H4 (cell line): ENCODE measurements at places on chromosomes 7 and 10. TPM values are rescaled to one million over a fixed set of nuclear protein-coding genes. Genes with fewer than 3 reads are reported as not detected.

DNA sequence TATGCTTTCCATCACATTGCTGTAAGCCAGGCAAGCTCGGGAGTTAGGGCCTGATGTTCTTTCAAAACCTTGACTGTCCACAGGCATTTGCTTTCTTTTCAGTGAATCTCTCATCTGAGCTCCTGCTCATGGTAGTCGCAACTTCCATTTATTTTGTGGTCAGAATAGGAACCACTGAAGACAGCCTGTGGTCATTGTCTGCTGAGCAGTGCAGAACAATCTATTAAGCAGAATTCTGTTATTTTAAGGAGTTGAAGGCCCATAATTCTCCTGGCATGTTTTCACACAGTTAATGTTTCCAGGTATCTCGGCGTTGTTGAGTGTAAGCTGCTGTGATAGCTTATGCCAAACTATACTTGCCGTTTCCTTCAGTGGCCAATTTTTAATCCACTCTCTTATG, 491.1 kb upstream of the AKR1E2 start:
- no peak for DNase-seq

DNA sequence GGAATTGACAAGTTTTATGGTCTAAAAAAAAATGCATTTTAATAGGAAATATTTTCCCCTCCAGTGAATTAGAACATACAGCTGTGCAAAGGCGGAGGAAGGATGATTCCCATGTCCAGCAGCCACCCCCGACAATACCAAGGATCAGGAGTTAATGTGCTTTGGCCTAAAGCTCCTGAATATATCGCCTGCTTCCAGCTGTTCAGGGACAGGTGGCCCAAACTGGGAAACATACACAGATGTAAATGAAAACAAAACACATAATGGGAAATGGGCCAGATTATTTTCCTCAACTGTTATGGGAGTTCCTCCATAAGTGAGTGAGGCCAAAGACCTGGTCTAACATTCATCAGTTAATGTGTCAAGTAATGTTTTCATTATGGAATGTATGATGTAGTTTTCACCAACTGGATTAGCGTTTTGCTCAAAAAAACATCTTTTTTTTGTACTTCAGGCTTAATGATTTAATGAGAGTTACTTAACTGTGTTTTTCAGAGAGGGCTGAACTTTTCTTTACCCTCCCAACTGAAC, 55.1 kb upstream of the LAMB1 start:
- DNase-seq, result no peak

GRCh38 chr10:77104459-77104980, 533.1 kb downstream of the KCNMA1 start:
- no peak for DNase-seq

- peak; percentile 35 for DNase-seq
Observed at GRCh38 chr10:60414877-60415585, 25.4 kb upstream of the ANK3 start.

- peak; percentile 26 for DNase-seq
Observed at GRCh38 chr10:71323407-71323806, 4.3 kb downstream of the SLC29A3 start.

- DNase-seq, result peak; percentile 51
Observed at GRCh38 chr7:97971120-97971989, 18.6 kb downstream of the OCM2 start.

DNA sequence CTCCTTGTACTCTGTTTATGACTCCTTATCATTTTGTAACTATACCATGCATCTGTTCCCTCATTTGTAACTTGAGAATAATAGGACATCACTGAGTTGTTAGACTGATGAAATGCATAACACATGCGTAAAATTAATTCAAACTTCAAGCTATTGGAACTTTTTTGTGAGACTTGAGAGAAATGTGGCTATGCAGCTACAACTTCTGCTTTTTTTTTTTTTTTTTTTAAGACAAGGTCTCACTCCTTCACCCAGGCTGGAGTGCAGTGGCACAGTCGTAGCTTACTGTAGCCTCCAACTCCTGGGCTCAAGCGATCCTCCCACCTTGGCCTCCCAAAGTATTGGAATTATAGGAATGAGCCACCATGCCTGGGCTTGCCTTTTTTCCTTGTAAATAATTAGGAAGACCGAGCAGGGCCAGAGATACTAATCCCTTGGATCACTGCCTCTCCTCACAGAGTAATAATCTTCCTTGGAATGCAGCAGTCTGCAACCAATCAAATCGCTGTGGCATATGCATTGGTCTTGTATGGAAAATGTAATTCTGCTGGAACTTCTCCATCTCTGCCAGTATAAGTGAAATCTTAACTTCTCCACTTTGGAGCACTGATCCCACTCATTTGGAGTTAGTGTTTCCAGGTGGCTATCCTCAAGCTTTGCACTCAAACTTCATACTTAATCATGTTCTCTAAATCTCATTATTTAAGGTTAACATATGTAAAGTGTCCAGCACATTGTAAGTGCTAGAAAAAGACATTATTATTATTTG, 2.0 kb upstream of the PANK1 start:
- DNase-seq, result no peak

DNA sequence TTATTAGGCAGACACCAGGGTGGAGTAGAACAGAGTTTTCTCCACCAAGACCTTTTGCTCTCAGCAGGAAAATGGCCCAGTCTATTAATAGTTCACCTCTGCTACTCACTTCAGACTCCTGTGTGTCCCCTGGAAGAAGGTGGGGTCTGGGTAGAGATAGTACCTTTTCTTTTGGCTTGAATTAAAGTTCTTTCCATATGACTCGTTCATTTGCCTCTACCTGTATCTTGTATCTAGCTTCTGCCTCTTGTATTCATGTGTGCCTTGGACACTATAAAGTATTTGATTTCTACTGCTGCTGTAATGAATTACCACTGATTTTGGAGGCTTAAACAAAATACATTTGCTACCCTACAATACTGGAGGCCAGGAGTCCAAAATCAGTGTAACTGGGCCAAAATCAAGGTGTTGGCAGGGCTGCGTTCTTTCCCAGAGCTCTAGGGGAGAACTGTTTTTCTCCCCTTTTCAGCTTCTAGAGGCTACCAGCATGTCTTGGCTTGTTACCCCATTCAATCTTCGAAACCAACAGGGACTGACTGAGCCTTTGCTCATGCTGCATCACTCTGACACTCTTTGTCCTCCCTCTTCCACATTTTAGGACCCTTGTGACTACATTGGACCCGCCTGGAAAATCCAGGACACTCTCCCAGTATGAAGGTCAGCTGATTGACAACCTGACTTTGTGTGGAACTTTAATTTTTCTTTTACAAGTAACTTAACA, 155.6 kb upstream of the PRSS58 start:
- DNase-seq, result no peak

DNA sequence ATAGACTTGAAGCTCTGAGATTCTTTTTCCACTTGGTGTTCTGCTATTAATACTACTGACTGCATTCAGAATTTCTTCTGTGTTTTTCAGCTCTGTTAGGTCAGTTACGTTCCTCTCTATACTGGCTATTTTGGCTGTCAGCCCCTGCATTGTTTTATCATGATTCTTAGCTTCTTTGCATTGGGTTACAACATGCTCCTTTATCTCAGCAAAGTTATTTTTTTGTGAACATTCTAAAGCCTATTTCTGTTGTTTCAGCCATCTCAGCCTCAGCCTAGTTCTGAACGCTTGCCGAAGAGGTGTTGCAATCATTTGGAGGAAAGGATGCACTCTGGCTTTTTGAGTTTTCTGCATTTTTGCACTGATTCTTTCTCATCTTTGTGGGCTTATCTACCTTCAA, 201.5 kb upstream of the GNAI1 start:
- no peak for DNase-seq

Gene GTF2I
- total RNA-seq, result 114 and 135 TPM in 2 replicates

Gene EBLN1
- total RNA-seq, result not detected in 2 replicates
